Vagina (tissue), 2 donors: ENCODE measurements at places on chromosomes 3 and 15.

DNA sequence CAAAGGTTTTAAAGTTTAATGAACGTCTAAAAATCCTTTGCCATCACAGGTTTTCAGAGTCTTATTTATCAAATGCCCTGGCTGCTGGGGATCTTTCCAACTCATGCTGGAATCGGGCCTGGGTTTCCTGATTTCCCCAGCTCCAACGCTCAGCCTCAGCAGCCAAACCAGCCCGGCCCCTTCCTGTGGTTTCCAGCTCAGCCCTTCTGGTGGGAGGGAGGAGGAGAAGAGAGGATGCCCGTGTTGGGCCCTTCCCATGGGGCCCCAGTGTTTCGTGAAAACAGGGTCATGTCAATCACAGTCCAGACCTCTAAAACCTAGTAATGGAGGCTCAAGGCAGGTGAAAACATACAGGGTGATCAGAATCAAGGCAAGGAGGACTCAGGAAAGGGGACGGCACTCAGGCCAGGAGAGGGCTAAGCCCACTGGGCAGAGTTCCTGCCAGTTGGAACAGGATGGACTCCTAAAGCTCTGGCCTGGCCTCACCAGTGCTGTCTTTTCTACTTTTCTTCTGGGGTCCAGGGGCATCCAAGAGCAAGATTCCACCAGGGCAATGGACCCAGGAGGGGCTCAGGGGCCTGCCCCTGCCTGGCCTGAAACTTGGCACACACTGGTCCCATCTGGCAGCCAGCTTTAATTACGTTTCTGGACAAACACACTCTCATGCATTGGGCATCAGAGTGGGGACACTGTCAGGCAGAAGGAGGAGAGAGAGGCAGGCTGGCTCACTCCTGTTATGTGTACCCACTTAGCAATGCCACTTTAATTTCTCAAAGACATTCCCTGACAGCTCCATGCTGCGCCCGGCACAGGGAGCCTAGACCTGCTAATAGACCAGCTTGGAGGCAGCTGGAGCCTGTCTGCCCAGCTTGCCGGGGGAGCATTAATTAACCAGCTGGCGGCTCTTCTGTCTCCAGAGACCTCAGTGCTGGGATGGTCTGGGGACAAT, 194.6 kb downstream of the FAM43A start:
- H3K4me1 ChIP-seq = peaks cover 48% of the 10 kb centered on the region
- H3K36me3 ChIP-seq = no peaks in the 10 kb centered on the region
- peak overlapping the region; percentile 59 for H3K27ac ChIP-seq
- no peak overlapping the region for H3K4me3 ChIP-seq
- DNase-seq = peak; percentile 89
- no peaks in the 10 kb centered on the region for H3K27me3 ChIP-seq

GRCh38 chr3:114519415-114519814, 225.6 kb downstream of the TIGIT start:
- peaks cover 12% of the 10 kb centered on the region for H3K4me1 ChIP-seq
- no peak for DNase-seq
- H3K36me3 ChIP-seq = no peaks in the 10 kb centered on the region
- H3K4me3 ChIP-seq = no peak overlapping the region
- H3K27ac ChIP-seq = no peak overlapping the region

DNA sequence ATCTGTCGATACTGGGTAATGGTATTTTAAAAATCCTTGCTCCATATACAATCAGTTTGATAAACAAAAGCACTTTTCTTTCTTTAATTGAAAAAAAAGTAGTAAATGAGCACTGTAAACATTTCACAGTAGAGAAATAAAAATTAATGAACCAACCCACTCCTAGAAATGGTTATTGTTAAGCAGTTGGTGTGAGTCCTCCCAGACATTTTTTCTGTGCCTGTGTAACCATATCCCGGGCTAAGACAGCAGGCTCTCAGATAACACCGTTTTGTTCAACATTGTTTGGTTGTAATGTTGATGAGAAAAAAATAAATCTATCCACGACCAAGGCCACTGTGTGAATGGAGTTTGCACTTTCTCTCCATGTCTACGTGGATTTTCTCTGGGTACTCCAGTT, 42.6 kb downstream of the PXK start:
- H3K4me3 ChIP-seq = no peak overlapping the region
- DNase-seq = no peak
- H3K4me1 ChIP-seq = peaks cover 10% of the 10 kb centered on the region

- no peaks in the 10 kb centered on the region for H3K36me3 ChIP-seq
- DNase-seq = no peak
- no peaks in the 10 kb centered on the region for H3K27me3 ChIP-seq
- no peaks in the 10 kb centered on the region for H3K4me1 ChIP-seq
- H3K4me3 ChIP-seq = no peak overlapping the region
- no peak overlapping the region for H3K27ac ChIP-seq
Measured at GRCh38 chr15:45333550-45333949, 44.8 kb downstream of the GATM start.

DNA sequence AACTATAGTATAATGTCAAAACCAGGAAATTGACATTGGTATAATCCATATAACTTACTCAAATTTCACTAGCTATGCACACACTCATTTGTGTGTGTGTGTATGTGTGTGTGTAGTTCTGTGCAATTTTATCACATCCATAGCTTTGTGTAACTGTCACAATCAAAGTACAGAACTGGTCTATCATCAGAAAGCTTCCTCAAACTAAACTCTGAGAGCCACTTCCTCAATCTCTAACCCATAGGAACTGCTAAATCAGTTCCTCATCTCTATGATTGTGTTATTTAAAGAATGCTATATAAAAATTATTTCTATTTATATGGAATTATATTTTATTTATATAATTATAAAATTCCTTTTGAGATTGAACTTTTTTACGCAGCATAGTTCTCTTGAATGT, 18.1 kb downstream of the LNP1 start:
- no peaks in the 10 kb centered on the region for H3K36me3 ChIP-seq
- no peak overlapping the region for H3K4me3 ChIP-seq
- no peak for DNase-seq
- H3K27ac ChIP-seq = no peak overlapping the region

GRCh38 chr3:49238274-49239127, 38.5 kb downstream of the C3orf62 start:
- no peaks in the 10 kb centered on the region for H3K4me1 ChIP-seq
- H3K4me3 ChIP-seq = no peak overlapping the region
- peak; percentile 90 for DNase-seq
- H3K27me3 ChIP-seq = no peaks in the 10 kb centered on the region
- H3K36me3 ChIP-seq = no peaks in the 10 kb centered on the region
- H3K27ac ChIP-seq = peak overlapping the region; percentile 71

DNA sequence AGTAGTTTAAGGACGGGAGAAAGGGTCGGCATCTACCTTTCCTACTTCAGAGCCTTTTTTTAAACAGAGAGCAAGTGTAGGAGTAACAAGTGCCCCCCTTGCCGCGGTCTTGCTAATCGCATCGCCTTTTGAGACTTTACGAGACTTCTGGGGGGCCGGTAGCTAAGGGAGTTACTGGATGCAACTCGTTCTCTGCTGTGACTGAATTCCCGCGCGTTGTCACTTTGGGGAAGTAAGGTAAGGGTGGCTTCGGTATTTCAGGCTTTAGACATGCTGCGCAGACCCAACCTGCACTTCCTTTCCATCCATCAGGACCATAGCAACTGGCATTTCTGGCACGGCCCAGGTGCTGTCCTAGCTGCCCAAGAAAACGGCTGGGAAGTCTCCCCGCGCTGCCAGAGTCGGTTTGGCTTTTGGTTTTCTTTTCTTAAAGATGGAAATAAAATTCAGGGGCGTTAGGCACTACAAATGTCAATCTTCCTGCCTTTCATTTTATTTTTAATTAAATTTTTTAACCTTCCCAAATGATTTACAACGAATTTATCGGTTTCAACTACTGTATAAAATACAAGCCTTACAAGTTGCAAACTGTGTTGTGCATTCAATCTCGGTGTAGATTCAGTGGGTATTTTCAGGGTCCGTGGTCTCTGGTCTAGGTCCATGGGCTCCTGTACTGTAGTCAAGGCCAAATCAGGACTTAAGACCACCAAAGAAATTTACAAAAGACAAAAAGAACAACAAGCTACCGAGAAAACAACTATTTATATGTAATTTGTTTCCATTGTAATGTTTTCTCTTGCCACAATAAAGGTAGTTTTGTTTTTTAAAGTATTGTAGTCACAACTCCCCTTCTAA, 3.5 kb downstream of the MECOM start:
- no peaks in the 10 kb centered on the region for H3K36me3 ChIP-seq
- H3K4me1 ChIP-seq = peaks cover 30% of the 10 kb centered on the region
- H3K27me3 ChIP-seq = no peaks in the 10 kb centered on the region
- no peak for DNase-seq
- peak overlapping the region; percentile 80 for H3K27ac ChIP-seq

DNA sequence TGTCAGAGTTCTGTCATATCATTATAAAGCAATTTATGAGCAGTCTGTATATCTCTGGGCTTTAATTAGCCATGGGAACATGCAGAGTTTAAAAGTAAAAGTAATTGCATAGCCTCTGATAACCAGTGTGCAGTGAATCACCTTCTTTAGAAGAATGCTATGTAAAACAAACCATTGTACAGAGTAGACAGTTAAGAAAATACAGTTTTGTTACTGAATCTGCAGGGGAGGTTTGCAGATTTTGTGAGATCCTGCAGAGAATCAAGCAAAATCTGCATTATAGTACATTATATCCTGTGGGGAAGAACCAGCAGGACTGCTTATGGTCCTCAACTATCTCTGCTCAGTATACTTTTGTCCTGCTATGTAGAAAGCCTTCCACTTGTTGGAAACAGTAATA, 396.2 kb upstream of the NAALADL2 start:
- H3K4me1 ChIP-seq = no peaks in the 10 kb centered on the region
- no peaks in the 10 kb centered on the region for H3K36me3 ChIP-seq
- no peak for DNase-seq

- H3K4me1 ChIP-seq = peaks cover 9% of the 10 kb centered on the region
- H3K36me3 ChIP-seq = no peaks in the 10 kb centered on the region
- DNase-seq = no peak
- H3K27me3 ChIP-seq = no peaks in the 10 kb centered on the region
Measured at GRCh38 chr3:119809249-119810017, 27.5 kb downstream of the NR1I2 start.

DNA sequence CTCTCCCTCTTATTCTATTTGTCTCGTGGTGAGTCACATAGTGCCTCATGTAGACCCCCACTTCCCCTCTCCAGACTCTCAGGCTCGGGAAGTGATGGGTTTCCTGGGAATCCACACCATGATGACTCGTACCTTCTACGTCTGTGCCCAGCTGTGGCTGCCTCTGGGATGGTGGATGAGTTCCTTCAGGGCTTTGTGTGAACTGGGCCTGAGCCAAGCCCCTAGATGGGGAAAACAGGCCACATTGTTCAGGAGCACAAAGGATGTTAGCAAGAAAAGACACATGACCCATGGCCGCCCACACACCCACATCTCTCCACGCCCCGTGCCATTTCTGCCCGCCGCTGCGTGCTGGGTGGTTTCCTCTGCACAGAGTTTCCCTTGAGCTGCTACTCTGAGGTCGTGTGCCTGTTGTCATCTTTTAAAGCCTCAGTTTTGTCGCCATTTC, 10.5 kb downstream of the ISG20 start:
- H3K4me1 ChIP-seq = peaks cover 14% of the 10 kb centered on the region
- peak overlapping the region; percentile 51 for H3K27ac ChIP-seq
- no peaks in the 10 kb centered on the region for H3K27me3 ChIP-seq
- H3K4me3 ChIP-seq = no peak overlapping the region
- no peaks in the 10 kb centered on the region for H3K36me3 ChIP-seq

DNA sequence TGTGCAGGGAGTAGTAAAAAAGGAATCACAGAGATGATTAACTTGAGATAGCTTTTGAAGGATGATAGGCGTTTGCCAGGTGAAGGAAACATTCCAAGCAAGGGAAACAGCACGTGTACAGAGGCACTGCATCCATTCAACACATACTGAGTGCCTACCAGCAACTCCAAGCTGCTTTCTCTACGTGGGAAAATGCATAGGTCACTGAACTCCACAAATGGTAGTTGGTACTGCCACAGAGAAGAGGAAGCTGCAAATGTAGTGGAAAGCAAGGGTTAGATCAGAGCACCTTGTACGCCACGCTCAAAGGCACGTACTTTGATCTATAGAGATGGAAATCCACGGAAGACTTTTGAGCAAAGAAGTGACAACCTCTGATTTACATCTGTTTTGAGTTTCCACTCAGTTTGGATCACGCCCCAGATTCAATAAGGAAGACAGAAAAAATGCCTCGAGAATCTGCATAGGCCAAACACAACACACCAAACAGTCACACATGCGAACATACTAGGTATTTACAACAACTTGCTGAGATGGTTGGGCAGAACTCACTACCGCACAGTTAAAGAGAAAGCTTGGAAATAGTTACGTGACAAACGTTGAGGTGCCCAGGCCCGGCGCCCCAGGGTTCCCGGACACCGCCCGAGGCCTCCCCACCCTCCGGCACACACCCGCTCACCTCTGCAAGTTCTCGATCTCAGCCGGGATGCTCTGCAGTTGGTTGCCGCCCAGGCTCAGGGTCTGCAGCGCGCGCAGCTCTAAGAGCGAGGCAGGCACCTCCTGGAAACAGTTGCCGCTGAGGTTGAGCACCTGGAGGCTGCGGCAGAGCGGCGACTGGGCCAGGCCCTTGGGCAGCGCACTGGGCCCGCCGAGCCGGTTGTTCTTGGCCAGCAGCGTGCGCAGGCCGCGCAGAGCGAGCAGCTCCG, 826 bp downstream of the LRRC58 start:
- no peaks in the 10 kb centered on the region for H3K27me3 ChIP-seq
- peaks cover 47% of the 10 kb centered on the region for H3K4me1 ChIP-seq

DNA sequence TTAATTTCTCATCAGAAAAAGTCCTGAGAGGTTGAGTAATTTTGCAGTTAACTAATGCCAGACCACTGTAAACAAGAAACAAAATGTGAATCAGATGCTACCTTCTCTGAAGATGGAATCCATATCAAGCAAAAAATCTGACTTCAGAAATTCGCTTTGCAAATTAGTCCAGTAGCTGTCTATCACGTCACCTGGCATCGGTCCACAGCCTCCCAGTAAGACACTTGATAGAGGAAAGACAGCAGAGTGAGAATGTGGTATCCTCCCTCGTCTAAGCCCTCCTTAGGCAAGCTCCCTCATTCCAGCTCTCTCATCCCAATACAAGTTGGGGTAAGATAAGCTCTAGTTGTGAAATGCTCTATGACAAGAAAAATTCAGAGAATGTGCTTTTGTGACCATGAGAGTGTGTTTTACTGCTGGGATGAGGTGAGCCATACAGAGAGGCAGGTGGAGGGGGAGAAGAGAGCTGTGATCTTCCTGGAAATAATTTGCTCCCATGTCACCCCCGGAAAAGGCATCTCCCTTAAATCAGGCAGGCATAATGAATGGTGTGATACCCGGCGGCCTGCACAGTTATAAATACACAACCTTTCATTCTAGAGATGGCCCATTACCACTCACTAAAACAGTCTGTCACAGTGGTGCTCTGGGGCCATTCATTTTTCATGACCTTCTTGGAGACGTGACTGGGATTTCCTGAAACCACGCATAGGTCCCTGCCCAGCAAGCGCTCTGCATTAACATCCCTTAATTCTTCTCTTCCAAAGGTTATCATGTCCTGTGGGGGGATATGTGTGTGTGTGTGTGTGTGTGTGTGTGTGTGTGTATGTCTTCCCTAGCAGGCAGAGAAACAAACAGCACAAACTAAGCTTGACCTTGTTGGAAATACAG, 602.0 kb upstream of the KCNMB2 start:
- no peaks in the 10 kb centered on the region for H3K36me3 ChIP-seq
- H3K4me3 ChIP-seq = no peak overlapping the region
- no peak overlapping the region for H3K27ac ChIP-seq
- H3K27me3 ChIP-seq = no peaks in the 10 kb centered on the region
